ENCODE measurements at places on chromosomes 4 and X.

GRCh38 chrX:27987862-27988646, 6.8 kb upstream of the DCAF8L1 start:
- no peak for DNase-seq
- H3K27ac ChIP-seq, result no peak overlapping the region
- no peaks in the 10 kb centered on the region for H3K4me1 ChIP-seq
- no peaks in the 10 kb centered on the region for H3K36me3 ChIP-seq
- H3K4me3 ChIP-seq, result no peak overlapping the region
- H3K27me3 ChIP-seq, result no peaks in the 10 kb centered on the region

DNA sequence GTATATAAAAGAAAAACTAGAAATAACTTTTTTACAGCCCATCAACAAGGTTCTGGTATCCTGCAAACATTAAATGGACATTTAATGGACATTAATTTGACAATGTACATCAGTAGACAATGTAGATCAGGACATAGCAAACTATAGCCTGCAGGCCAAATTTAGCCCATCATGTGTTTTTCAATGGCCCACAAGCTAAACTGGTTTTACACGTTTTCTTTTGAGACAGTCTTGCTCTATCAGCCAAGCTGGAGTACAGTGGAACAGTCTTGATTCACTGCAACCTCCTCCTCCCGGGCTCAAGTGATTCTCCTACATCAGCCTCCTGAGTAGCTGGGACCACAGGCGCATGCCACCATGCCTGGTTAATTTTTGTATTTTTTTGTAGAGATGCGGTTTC, 7.2 kb downstream of the ZNF630 start:
- H3K4me1 ChIP-seq, result no peaks in the 10 kb centered on the region
- H3K36me3 ChIP-seq, result peaks cover 6% of the 10 kb centered on the region
- H3K27ac ChIP-seq, result no peak overlapping the region
- DNase-seq, result no peak
- no peaks in the 10 kb centered on the region for H3K27me3 ChIP-seq

DNA sequence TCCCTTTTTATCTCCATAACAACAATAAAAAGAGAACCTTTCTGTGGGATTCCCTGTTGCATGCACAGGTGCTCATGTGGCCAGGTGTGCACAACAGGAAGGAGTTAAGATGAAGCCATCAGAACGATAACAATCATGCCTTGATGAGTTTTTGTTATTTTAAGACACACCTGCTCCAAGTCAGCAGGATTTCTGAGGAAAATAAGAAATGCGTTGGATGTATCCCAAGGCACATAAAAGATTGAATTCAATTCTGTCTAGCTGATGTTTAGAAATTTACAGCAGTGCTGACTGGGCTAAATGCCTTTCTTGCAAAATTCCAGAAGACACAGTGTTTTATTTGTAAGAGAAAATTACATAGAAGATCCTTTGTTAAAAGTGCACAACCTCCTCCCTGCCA, 1678.2 kb downstream of the ARAP2 start:
- H3K27ac ChIP-seq, result no peak overlapping the region
- H3K27me3 ChIP-seq, result no peaks in the 10 kb centered on the region
- H3K4me1 ChIP-seq, result no peaks in the 10 kb centered on the region
- no peak for DNase-seq

- no peaks in the 10 kb centered on the region for H3K27me3 ChIP-seq
- no peaks in the 10 kb centered on the region for H3K4me1 ChIP-seq
- DNase-seq, result no peak
- H3K36me3 ChIP-seq, result no peaks in the 10 kb centered on the region
- H3K27ac ChIP-seq, result no peak overlapping the region
Observed at GRCh38 chrX:123121241-123121640, 62.8 kb upstream of the GRIA3 start.

Data from adrenal gland (tissue), 19 donors.